ENCODE measurements at places on chromosomes 2 and 18.

GRCh38 chr2:197838579-197838978 lies 34.2 kb downstream of the PLCL1 start:
- DNase-seq = no peak

GRCh38 chr2:24011250-24012104 lies 1.6 kb downstream of the MFSD2B start:
- DNase-seq = no peak

DNA sequence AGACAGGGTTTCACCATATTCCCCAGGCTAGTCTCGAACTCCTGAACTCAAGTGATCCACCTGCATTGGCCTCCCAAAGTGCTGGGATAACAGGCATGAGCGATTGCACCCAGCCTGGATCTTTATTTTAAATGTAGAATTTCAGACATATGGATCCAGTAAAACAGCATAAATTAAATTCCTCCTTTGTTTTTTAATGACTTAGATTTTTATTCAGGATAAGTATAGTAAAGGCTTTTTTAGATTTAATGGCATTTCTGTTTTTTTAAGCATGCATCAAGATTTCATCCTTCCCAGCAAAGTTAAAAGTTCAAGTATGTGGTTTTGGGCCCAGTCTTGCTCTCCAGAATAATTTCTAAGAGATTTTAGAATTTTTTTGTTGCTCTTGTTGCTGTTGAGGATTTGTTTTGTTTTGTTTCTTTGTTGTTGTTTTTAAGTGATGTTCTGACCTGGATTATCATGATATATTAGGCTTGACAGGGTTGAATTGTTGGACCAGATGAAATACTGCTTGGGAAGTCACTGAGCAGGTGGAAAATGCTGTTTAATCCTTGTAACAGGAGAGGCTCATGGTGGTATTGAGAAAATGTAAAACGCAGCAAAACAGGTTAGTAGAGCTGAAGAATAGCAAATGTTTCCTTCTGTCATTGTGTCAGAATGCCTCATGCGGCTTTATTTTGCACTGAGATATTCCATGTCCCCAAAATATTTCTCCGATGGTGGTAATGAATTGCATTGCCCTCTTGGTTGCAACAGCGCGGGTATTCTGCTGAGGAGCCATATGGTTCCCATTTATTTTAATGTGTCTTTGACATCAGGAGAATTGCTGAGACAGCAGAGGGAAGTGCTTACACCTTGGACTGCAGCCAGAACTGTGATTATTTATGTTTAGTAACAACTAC lies 147.9 kb downstream of the GALNT3 start:
- DNase-seq = no peak

- no peak for DNase-seq
Observed at GRCh38 chr2:65367524-65367923, 64.9 kb downstream of the SPRED2 start.

- DNase-seq = no peak
Observed at GRCh38 chr2:161990741-161991140, 83.3 kb downstream of the DPP4 start.

DNA sequence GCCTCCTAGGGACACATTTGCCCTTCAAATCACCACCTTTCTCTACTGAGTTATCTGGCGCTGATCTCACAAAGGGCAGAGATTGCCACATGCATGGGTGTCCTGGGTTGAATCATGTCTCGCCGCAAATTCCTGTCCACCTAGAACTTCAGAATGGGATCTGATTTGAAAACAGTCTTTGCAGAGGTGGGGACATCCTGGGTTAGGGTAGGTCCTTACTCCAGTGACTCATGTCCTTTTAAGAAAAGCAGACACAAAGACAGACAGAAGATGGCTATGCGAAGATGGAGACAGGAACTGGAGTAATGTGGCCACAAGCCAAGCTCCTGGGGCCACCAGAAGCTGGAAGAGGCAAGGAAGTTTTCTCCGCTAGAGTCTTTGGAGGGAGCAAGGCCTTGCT lies 197.4 kb upstream of the SMIM21 start:
- no peak for DNase-seq

DNA sequence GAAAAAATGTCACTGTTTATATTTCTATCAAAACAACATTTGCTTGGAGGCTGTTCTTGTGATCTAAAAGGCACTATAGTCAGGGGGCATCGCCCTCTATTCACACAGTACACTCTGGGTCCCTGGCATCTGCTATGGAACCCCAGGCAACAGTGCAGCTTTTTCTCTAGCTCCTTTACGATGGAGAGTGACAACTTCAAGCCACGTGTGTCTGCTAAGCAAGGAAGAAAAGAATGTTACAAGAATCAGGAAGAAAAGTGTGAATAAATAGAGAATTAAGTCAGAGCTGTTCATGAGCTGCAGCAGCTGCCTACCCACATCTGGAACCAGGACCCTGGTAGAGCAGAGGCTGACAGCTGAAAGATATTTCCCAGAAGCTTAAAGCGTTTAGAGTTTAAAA lies 11.2 kb downstream of the RND3 start:
- no peak for DNase-seq

GRCh38 chr2:177638507-177638906 lies 245.9 kb downstream of the AGPS start:
- DNase-seq = no peak

GRCh38 chr2:165904432-165904831 lies 49.1 kb downstream of the TTC21B start:
- DNase-seq = no peak

GRCh38 chr2:167209784-167210183 lies 321.5 kb downstream of the XIRP2 start:
- DNase-seq = no peak

DNA sequence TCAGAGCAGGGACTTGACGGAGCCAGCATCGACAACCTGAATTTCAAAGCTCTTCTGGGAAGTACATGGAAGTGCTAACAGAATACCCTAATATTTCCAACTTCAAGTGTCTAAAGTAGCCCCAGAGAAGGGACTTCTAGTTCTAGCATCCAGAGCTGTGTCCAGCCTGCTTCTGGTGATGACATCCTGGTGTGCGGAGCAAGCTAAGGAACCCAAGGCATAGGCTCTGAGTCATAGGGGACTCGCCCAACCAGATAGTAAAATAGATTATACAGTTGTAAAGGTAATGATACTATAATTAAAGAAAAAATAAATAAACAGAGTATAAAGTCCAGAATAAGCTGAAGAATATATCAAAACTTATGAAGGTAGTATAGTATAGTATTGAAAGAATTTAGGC lies 108.1 kb upstream of the SERPINE2 start:
- DNase-seq = no peak

GRCh38 chr2:69770193-69770702 lies 28.3 kb downstream of the ANXA4 start:
- DNase-seq = no peak

DNA sequence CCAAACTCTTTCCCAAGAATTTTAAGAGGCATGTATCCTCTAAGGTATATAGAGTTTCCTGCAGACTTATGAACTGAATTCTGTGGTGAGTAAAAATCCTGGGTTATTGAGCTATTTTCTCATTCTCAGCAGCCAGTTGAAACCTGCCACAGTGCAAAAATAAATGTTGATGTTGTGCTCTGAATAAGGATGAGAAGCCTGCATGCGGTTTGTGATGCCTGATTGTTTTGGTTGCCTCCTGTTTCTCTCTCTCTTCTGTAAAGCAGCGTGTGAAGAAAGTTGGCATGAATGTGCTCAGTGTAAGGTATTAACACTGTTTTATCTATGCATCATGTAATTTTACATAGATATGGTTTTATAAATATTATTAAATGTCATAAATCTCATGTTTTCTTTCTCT lies 452.6 kb downstream of the CDH2 start:
- no peak for DNase-seq

Data from CD4-positive, alpha-beta T cell (primary cell).